HS-27A (cell line): ENCODE measurements at places on chromosomes 16 and 17.

DNA sequence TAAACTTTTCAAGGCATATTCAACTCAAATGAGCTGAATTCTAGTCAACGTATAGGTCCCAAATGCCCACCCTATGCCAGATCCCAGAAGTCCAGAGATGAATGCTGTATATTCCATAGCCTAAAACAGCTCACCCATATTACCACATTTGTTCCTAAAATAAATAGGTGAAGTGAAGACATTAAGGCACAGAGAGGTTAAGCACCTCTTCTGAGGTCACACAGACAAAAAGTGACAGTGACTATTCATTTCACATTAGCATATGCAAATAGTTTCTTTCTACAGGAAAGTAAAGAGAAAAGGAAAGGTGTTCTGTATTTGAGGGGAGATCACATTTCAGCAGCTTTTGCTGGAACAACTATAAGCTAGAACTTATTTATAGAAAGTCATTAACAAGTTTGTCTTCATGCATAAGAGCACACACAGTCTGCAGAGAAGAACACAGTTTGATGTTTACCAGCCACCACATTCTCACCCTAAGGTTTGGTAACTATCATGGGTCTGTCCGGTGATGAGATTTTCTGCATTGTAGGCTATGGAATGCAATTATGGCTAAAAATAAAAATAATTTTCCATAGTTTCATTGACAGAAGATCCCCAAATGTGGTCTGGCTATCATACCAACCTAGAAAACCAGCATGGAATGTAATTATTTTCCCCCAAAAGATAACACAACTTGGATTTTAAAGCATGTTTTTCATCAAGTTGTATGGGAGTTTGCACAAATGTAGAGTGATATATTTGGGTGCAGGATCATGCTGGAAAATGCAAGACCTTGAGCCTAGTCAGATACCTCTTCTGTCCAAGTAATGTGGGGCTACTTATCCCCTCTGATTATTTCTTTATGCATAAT is 402.1 kb downstream of the UTP18 start:
- DNase-seq: no peak

DNA sequence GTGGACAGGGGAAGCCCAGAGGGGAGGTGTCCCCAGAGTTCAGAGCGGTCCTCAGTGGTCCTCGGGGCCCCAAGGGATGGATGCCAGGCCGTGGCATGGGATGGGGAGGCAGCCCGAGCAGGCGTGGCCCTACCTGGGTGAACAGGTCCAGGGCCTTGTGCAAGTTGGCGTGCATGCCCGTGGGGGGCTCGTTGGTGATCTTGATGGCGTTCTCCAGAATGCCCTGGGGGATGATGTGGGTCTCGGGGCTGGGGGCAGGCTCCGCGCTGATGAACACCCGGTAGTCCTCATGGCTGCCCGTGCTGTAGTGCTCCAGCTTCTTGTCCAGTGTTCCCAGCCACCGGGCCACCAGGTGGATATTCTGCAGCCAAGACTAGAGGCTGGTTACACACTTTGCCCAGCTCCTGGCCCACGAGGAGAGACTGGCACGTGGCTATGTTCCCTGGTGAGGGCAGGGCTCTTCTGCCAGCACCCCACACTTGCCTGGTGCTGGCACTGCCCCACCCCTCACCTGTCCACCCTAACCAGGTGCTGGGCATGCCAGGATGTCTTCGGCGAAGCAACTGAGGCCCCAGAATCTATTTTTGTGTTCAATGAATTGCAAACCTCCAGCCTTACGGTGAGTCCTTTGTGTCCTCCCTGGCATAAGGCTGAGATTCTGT is 59.2 kb downstream of the PGS1 start:
- DNase-seq: no peak

GRCh38 chr17:14579716-14580115 is 278.8 kb downstream of the HS3ST3B1 start:
- DNase-seq: no peak

DNA sequence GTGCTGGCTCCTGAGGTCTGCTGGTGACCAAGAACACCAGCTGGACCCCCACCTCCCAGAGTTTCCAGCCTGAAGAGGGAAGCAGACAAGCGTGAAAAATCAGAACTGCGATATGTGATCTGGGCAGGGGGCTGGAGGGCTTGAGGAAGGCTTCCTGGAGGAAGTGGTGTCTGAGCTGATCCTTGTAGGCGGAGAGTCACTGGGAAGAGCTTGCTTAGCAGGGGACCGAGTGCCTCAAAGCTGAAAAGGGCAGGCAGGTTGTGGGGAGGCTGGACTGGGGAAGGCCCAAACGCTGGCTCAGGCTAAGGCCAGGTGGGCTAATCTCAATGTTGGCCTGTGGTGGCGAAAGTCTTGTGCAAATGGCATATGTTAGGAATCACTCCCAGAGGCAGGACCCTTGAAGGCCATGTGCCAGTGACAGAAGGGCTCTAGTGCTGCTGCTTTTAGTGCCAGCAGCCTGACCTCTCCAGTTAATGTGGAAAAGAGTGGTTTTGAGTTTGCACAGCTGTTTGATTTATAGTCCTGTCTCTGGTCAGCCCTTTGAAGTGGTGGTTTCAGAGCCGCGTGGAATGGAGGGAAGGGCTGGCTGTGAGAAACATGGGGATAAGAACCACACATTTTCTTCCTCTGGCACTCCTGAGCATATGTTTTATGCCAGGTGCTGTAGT is 85.3 kb upstream of the LGALS9 start:
- no peak for DNase-seq

- DNase-seq: no peak
Observed at GRCh38 chr17:53797501-53797900, 25.2 kb upstream of the KIF2B start.

- DNase-seq: no peak
Observed at GRCh38 chr17:74042744-74043486, 160.6 kb upstream of the RPL38 start.

GRCh38 chr16:15043344-15043743 is 12.5 kb downstream of the NTAN1 start:
- DNase-seq: no peak

DNA sequence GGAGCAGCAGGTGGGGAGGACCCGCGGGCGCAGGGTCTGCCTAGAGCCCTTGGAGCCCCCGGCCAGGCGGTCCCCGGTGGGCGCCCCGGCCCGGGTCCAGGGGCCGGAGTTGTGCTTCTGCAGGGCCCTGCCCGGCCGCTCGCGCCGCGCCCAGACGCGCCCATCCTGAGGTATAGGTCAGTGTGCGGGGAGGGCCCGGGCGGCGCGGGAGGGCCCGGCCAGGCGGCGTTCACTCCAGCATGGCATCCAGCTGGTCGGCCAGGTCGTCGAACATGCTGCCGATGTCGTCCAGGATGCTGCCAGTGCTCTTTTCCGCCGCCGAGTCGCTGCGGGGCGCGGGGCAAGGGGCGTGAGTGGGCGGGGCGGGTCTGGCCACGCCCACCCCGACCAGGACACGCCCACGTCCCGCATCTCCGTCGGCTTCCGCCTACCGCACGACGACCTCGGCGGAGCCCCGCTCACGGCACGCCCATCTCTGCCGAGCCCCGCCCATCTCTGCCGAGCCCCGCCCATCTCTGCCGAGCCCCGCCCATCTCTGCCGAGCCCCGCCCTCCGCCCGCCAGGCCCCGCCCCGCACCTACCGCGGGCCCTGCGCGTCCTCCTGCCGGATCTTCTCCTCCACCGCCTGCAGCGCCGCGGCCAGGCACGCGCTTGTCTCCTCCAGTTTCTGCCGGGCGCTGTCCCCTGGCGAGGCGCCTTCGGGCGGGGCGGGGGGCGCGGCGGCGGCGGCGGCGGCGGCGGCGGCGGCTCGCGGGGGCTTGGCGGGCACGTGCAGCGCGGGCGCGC is 17.9 kb downstream of the CASKIN1 start:
- no peak for DNase-seq

GRCh38 chr17:66446419-66446818 is 144.0 kb downstream of the PRKCA start:
- no peak for DNase-seq

DNA sequence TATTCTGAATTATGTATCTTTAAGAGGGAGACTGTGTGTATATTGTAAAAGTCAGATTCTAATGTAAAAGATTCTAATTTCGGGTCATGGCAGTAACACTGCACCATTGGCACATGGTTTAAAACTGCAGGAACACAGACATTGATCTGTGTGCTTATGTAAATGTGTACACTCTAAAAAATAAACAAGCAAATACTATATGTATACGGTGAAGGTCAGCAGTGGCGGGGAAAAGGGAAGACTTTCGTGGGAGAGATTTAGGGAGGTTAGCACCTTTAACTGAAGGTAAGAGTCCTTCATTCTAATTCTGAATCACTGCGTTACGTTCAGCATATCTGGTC is 157.8 kb upstream of the FAM20A start:
- DNase-seq: no peak

- no peak for DNase-seq
Observed at GRCh38 chr17:18965530-18966236, 13.7 kb downstream of the SLC5A10 start.

DNA sequence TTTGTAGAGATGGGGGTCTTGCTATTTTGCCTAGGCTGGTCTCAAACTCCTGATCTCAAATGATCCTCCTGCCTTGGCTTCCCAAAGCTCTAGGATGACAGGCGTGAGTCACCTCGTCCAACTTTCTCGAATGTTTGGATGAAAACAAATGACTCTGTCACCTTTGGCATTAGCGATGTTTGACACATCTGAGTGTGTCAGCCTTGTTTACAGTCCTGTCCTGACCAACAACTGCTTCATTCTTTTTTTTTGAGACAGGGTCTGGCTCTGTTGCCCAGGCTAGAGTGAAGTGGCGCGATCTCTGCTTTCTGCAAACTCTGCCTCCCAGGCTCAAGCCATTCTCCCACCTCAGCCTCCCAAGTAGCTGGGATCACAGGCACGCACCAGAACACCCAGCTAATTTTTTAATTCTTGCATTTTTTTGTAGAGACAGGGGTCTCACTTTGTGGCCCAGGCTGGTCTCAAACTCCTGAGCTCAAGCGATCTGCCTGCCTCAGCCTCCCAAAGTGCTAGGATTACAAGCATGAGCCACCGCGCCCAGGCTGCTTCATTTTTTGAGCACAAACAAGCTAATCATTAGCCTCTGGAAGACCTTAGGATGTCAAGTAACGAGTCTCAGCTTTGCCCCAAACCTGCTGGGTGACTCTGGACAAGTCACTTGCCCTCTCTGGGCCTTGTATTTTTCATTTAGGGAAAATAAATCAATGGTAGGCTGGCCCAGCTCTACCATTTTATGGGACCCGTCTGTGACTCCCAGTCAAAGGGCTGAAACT is 7.4 kb downstream of the MYH11 start:
- DNase-seq: no peak

GRCh38 chr17:6304894-6305612 is 129.9 kb downstream of the AIPL1 start:
- no peak for DNase-seq

GRCh38 chr17:40287494-40288369 is at the start of gene CDC6:
CDC6 (plus strand) TSS chr17:40287879; CDS start chr17:40289421, 1,542 bp downstream.
- DNase-seq: peak; percentile 86

DNA sequence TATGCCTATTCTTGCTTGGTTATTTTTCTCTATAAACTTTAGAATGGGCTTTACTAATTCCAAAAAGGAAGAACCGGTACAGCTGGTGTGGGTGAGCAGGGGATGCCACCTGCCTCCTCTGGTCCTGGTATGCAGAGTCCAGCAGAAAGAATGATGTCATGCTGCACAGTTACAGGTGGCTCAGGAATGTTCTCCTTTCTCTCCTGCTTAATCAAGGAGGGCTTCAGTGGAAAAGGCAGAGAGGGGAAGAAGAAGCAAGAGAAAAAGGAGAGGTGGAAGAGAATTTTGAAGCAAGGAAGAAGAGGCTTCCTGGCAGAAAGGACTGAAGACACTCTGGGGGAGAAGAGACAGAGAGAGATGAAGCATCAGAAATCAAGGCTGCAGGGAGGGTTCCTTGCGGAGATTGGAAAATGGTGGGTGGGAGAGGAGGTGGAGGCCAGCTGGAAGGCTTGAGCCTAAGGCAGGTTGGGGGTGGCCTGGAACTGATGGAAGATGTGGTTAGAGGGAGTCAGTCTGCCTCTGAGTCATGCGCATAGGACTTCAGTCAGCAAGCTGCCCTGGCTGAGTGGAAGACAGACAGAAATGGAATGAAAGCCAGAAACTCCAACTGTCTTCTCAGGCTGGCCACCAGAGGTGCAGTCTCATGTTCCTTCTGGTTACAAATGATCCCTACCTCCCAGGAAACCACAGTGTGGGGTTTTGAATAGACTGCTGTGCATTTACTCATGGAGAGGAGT is 64.6 kb upstream of the CRHR1 start:
- DNase-seq: peak; percentile 35

DNA sequence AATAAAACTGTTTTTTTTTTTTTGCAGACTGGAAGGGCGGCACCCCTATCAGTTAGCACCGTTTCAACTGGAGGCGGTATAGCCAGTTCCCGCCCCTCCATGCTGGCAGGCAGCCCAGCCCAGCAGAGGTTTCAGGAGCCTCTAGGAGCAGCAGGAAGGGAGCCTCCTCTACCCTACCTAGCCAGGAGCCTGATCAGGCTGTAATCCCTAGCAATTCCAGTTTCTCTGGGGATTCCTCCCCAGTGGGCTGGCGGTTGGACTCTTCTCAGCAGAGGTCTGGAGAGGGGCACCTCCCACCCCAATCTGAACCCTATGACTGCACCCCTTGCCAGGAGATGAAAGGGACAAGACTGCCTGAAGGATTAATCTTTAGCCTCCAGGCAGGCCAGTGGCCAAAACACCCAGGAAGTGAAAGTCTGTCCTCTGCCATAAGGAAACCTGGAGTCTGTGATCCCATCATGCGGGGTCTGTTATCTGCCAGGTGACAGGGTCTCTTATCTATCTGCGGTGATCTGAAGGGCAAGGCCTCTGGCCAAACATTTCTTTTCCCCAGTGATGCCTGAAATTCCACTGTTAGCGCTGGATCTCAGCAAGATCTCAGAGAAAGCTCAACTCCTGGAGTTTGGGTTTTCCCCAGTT is 4.9 kb upstream of the CDH1 start:
- peak; percentile 51 for DNase-seq

DNA sequence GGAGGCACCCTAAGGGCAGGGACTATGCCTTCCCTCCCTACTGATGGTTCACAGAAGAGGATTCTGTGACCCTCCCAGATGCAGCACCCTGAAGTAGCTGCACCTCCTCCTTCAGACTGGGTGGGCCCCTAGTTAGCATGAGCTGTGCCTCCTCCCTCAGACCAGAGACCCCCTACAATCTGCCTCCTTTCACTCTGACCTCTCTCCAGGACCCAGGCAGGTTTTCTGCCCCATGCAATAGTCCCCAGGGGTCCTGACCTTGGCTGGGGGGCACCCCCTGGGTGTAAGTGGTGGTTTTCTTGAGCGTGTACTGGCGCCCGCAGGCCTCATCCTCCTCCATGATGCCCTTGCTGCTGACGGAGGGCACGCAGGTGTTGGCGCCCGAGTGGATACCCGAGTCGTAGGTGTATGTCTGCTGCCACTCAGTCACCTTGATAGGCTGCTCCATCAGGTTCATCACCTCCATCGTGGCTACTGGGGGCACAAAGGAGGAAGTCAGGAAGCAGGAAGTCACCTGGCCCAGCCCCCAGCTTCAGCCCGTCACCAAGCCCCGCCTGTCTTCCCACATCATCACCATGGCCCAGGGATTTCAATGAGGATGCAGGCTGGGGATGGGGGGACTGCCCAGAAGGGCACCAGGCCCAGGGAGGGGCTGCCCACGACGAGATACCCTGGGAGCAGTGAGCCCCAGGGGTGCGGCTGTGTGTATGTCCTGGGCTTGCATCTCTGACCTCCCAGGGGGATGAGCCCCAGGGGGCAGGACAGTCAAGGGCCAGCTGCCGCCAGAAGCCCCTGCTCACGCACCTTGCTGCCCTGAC is 14.9 kb downstream of the JUP start:
- DNase-seq: no peak

GRCh38 chr17:81909966-81910839 is 996 bp downstream of the PCYT2 start:
- no peak for DNase-seq
